ENCODE measurements at places on chromosomes 16 and 17. TPM values are rescaled to one million over a fixed set of nuclear protein-coding genes. Genes with fewer than 3 reads are reported as not detected.

The CFAP97D1 gene
- not detected for total RNA-seq

- DNase-seq = peak; percentile 81
These were observed 17.5 kb downstream of the SBK1 start for GRCh38 chr16:28309811-28310311.

DNA sequence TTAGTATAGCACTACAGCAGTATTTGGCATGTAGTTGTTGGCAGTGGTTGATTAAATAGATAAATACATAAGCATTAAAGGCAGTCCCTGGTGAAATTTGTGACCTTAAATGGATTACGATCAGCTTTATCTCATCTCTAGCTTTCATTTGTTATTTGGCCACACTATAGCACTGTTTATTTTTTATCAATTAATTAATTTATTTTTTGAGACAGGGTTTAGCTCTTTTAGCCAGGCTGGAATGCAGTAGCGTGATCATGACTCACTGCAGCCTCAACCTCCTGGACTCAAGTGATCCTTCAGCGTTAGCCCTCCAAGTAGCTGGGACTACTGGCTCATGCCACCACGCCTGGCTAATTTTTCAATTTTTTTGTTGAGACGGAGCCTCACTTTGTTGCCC lies 18.7 kb upstream of the ARHGAP17 start:
- DNase-seq = no peak

DNA sequence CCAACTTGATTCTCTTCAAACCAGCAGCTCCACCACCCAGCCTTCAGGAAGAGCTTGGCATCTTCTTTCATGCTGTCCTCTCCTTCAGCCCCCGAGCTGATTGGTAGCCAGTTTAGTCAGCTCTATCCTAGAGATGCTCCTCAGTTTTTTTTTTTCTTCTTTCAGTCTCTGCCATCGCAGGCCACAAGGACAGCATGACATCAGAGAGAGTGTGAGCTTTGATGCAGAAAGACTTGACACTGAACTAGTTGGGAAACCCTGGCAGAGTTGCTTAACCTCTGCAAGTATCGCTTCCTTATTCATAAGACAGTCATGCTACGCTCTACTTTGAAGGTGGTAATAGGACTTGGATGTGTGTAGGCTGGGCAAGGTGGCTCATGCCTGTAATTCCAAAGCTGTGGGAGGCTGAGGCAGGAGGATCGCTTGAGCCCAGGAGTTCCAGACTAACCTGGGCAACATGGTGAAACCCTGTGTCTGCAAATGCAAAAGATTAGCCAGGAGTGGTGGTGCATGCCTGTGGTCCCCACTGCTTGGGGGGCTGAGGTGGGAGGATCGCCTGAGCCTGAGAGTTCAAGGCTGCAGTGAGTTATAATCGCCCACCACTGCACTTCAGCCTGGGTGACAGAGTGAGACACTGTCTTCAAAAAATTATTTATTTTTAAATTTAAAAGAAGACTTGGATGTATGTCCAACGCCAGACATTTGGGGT lies 2.6 kb downstream of the CD300LB start:
- no peak for DNase-seq

- DNase-seq = no peak
These were observed 15.3 kb downstream of the NFATC3 start for GRCh38 chr16:68100488-68100887.

DNA sequence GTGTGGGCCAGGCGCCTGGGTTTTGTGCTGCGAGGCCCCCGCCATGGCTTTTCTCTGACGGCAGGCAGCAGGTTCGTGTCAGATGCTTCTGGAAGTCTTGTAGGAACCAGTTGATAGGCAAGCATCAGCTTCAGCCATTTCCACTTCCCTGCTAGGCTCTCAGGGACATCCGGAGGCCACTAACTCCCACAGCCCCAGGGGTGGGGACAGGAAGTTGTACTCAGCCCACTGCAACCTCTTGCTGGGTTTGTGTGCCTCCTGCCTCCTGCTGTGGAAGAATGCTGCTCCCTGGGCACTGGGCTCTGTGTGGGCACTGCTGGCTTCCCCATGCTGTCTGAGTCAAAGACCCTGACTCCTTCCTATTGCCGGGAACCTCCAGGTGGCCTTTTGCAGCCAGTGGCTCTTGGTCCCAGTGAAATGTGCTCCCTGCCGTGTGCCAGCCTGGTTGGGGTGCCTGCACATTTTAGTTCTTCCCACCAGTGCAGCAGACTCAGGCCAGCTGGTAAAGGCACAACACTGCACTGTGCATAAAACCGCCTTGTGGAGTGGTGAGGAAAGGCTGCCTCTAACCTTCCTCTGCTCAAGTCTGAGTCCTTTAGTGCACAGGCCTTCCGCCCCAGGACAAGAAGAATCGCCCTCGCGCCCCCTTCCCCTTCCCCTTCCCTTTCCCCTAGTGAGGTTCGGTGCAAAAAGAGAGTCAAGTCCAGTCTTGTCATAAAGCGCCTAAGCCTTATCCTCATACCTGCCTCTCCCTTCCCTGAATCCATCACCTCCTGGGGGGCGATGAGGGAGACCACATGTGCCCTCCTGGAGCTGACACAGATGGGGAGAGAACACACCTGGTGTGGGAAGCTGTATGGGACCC lies 16.6 kb downstream of the LDHD start:
- DNase-seq = no peak

GRCh38 chr16:47045459-47045858 lies 72.0 kb upstream of the DNAJA2 start:
- DNase-seq = no peak

- no peak for DNase-seq
These were observed 16.9 kb upstream of the CYTH1 start for GRCh38 chr17:78798695-78799559.

DNA sequence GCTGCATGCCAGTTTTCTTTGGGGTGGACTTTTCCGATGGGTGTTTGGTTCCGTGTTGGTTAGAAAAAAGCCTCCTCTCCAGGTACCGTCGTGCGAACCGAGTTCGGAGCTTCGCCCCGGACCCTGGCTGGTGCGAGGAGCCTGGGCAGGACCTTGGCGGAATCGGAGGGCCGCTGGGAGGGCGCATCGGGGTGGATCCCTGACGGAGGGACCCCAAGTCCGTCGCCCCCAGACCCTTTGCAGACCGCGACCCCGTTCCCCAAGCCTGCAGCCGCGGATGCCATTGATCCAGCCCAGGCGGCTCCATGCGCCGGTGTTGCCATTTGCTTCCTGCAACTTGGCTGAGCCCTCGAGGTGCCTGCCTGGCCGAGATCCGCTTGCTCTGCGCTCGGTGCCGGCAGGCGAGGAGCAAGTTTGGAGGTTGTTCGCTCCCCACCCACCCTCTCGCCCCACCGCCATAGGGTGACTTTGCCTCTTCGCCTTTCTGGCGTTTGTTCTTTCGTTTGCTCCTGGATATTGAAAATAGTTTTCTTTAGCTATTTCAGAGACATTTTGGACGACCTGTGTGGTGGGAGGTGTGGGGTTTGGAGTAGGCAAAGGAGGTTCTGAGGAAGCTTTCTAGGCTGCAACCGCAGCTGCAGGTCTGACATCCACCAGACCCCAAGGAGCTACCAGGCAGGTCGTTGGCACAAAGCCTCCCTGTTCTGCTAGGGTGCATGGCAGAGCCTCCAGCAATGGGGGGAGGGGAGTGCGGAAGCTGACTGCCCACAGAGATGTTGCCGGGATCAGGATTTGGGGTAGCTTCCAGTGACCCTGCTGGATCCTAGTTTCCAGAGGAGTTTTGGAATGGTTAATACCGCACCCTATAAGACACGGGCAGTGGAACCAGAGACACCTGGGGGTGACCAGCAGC lies 58.2 kb downstream of the RAP1GAP2 start:
- no peak for DNase-seq

- no peak for DNase-seq
These were observed 608 bp upstream of the PGS1 start for GRCh38 chr17:78377858-78378224.

DNA sequence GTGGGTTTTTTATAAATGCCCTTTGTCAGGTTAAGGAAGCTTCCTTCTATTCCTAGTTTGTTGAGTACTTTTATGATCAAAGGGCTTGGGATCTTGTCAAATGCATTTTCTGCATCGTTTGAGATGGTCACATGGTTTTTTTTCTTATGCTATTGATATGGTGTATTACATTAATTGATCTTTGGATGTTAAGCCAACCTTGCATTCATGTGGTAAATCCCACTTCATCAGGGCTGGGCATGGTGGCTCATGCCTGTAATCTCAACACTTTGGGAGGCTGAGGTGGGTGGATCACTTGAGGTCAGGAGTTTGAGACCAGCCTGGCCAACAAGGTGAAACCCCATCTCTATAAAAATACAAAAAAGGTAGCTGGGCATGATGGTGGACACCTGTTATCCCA lies 30.8 kb upstream of the ATP2A3 start:
- DNase-seq = no peak

GRCh38 chr16:14202697-14203096 lies 131.6 kb downstream of the MRTFB start:
- DNase-seq = no peak

GRCh38 chr16:60110531-60110930 lies 1376.4 kb upstream of the GOT2 start:
- DNase-seq = no peak

DNA sequence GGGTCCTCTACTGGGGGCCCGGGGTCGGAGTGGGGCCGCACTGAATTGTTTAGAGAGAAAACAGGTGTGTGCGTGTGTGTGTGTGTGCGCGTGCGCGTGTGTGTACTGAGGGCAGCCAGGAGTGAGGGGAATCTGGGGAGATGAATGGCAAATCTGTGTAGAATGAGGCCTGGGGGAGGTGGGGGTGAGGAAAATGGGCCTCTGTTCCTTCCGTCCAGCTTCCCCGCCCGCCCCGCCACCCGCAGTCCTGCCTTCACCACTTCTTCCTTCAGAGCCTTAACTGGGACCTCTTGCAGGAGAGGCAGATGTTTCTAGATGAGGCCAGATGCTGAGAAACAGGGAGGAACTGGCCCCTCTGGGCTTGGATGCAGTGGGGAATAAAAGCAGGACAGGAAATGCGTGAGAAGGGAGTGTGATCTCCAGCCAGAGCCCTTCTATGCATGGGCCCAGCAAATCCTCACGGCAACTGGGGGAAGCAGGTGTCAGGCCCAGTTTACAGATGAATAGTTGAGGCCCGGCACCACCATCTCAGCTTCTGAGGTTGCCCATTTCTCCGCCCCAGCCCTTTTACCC lies 29.7 kb upstream of the NGFR start:
- no peak for DNase-seq

The ESRP2 gene
- 0.86 TPM for total RNA-seq

DNA sequence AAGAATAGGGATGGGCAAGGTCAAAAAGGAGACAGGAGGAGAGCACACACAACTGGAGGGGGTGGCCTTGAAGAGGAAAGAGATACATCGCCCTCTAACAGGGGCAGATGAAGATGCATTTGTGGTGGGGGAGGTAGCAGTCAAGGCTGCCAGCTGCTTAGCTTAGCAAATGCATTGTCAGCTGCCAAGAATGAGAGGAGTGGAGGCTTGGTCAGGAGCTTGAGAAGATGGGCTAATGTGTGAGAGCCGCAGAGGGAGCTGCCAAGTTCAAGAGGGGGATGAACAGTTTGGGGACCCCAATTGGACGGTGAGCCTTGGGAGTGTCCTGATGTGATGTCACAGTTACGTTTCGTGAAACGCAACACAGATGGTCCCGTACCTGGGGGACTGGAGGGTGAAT lies 28.9 kb upstream of the GNA13 start:
- no peak for DNase-seq

GRCh38 chr17:55760643-55761355 lies 9.9 kb downstream of the PCTP start:
- DNase-seq = no peak

The HBQ1 gene
- total RNA-seq = not detected

GRCh38 chr17:21419299-21420239 lies 43.4 kb downstream of the KCNJ12 start:
- no peak for DNase-seq

GRCh38 chr17:80998748-80999535 lies 7.3 kb downstream of the CHMP6 start:
- no peak for DNase-seq

DNA sequence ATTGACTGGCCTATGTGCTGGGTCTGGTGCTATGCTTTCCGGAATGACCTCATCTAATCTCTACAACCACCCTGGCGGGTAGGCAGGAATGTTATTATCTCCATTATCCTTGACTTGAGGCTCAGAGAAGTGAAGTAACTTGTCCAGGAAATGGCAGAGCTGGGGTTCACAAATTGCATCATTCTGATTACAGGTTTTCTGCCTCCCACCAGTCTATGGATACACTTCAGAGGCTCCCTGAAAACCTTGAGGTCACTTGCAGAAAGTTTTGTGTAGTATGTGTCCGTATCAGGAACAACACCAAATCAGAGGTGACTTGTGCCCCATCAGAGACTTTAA lies 19.1 kb downstream of the NOD2 start:
- no peak for DNase-seq

DNA sequence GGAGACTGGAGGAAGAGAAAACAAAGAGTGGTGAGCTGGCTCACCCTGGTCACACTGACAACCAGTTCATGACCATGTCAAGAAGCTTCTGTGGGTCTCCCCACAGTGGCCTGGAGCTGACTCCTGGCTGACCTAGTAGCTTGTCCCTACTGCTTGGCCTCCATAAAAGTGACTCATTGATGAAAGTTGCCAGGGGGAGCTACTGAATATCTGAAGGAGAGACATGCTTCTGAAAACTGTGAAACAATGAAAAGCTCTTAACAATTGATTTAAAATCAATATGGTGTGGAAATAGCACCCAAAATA lies 22.0 kb downstream of the SMPD3 start:
- no peak for DNase-seq

DNA sequence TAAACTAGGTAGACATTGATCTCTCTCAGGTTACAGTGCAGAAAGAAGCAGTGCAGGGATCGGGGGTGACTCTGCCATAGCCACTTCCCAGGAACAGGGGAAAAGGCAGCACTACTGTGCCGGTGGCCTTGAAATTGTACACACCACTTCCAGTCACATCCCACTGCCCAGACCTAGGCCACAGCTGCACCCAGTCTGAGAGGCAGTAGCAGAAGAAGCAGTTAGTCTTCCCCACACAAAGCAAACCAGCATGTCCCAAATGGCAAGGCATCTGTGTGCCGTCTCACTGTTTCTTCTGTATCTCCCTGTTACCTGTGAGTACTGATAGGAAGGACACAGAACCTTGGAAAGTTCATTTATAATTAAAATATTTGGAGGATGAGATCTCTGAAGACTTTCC lies 47.0 kb downstream of the TMC6 start:
- no peak for DNase-seq

- DNase-seq = peak; percentile 85
These were observed 310.6 kb downstream of the SEC14L1 start for GRCh38 chr17:77451245-77451893.

- no peak for DNase-seq
These were observed 278.0 kb upstream of the SALL1 start for GRCh38 chr16:51429041-51429440.

- DNase-seq = no peak
These were observed 2.4 kb downstream of the MMP15 start for GRCh38 chr16:58027916-58028455.

DNA sequence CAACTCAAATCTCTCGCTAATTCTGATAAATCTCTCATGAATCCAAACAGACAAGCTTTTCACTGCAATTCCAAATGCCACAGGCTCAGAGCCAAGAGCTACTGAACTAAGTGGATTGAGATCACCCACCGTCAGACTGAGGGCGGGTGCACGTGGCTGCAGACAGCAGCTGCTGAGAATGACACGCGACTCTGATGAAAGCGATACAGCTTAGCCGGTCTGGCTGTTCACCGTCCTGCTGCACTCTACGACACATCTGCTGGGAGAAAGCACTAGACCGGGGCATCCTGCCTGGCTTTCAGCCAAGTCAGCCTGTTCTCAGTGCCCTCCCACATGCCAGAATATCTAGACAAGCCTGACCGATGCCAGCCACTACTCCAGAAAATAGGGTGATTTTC lies 42.6 kb downstream of the KLHDC4 start:
- no peak for DNase-seq

All from activated naive CD8-positive, alpha-beta T cell treated with anti-CD3 and anti-CD28 coated beads, Interleukin-2, amount 10 ng/mL, durations not matched to agents 7 days and 5 days (primary cell).